ENCODE measurements at places on chromosomes 7 and 10. TPM values are rescaled to one million over a fixed set of nuclear protein-coding genes. Genes with fewer than 3 reads are reported as not detected.

- DNase-seq = no peak
Measured at GRCh38 chr7:70421319-70421718, 710.6 kb upstream of the GALNT17 start.

- no peak for DNase-seq
Measured at GRCh38 chr7:33965183-33965744, 59.9 kb downstream of the BMPER start.

DNA sequence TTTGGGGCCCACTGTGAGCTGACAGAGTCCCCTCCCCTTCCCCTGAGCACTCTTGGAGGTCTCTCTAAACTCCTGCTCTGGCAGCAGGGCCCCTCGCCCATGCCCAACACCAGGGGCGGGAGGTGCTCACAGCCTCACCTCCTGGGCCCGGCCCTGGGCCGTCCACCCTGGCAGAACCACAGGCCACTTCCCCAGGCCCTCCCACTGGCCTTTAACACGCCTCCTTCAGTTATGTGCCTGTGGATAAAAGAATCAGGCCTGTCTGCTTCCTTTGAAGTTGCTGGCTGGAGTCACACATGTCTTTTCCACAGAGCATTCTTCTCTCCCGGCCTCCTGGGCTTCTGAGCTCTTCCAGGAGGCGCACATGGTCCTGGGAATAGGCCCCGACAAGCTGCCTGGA lies 10.2 kb downstream of the MYL10 start:
- DNase-seq = peak; percentile 83

DNA sequence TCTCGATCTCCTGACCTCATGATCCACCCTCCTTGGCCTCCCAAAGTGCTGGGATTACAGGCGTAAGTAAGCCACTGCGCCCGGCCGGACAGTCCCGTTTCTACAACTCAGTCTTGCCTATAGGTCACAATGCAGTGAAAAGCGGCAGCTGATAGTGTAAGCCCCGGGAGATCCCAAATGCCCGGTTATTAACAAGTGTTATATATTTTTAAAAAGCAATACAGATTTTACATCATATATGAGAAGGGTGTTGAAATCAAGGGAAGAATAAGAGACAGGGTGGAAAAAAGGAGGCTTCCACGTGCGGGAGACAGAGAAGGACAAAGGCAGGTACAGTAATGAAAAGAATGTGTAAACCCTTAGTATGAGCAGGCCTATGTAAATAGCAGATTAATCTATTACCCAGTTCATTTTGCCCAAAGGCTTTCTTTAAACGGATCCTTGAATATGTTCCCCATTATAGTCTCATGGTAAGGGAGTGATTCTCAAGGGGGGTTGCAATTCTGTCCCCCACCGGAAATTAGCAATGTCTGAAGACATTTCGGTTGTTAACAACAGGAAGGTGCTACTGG lies 170.8 kb downstream of the PDE1C start:
- DNase-seq = no peak

- peak; percentile 64 for DNase-seq
Measured at GRCh38 chr7:44622342-44623151, 16.1 kb downstream of the OGDH start.

DNA sequence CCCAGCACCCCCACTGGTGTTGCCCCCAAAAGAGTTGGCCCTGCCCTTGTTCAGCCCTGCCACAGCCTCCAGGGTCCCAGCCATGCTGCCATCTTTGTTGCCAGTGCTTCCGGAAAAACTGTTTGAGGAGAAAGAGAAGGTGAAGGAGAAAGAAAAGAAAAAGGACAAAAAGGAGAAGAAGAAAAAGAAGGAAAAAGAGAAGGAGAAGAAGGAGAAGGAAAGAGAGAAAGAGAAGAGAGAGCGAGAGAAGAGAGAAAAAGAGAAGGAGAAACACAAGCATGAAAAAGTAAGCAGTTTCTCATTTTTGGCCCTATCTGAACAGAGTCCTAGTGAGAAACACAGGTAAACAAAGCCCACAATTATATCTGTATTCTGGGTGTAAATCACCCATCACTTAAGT lies 89.0 kb upstream of the GATA3 start:
- no peak for DNase-seq

The STOX1 gene
- 0.96 TPM for total RNA-seq

GRCh38 chr10:44935201-44935965 lies 24.2 kb upstream of the RASSF4 start:
- DNase-seq = peak; percentile 88

The LSM8 gene
- 125 TPM for total RNA-seq

The TAS2R5 gene
- total RNA-seq = not detected

The ASAH2 gene
- 0.39 TPM for total RNA-seq

The OR13A1 gene
- total RNA-seq = not detected

DNA sequence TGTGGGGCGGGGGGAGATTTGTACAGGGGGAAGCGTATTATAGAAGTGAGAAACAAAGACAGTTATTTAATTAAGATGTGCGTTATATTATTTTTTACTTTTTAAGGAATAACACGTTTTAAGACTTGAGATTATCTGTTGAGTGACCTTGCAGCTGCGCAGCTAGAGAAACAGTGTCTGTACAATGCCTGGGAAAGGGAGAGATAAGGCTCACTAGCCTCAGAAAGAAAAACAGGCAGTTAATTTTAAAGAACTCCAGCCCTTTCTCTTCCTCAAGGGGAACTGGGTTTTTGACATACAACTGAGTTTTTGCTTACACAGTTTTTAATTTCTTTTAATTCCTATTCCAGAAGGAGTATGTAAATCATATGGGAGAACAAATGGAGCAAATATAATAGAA lies 50.7 kb downstream of the LMBR1 start:
- no peak for DNase-seq

DNA sequence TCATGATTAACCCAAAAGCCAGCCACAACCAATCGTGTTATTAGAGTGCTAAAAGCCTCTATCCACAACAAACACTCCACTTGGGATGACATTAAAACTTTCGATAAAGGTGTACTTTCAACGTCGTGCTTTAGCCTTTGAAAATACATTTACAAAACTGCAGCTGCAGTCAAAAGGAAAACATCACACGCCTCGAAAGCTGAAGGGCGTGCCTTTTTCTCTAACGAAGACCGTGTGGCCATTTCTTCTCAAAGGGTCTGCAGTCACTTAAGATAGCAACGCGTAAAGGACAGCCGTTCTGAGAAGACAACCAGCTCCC lies 1.1 kb downstream of the ARHGAP12 start:
- DNase-seq = no peak

- no peak for DNase-seq
Measured at GRCh38 chr7:69109246-69109645, 489.0 kb upstream of the AUTS2 start.

- DNase-seq = no peak
Measured at GRCh38 chr7:99123571-99124033, 20.3 kb downstream of the SMURF1 start.

DNA sequence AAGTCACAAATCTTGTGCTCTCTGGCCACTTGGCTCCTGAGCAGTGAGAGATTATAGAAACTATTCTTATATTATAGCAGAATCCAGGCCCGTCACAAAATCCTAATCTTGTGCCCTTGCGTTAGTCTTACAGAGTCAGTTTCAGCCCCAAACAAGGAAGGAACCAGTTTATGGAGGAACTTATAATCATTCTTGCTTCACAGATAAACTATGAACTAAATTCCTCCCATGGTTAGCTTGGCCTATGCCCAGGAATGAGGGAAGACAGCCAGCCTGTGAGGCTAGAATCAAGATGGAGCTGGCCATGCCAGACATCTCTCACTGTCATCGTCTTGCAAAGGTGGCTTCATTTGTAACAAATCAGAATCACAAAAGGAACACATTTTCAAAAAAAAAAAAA lies 199.7 kb upstream of the PITRM1 start:
- no peak for DNase-seq

The ITPRID1 gene
- not detected for total RNA-seq

The NAMPT gene
- 289 TPM for total RNA-seq

GRCh38 chr10:60649485-60650377 lies 128.5 kb upstream of the CDK1 start:
- no peak for DNase-seq

The FAM13C gene
- total RNA-seq = 3.4 TPM

GRCh38 chr7:41637049-41637448 lies 65.8 kb downstream of the INHBA start:
- DNase-seq = peak; percentile 30

The CLCN1 gene
- total RNA-seq = not detected

DNA sequence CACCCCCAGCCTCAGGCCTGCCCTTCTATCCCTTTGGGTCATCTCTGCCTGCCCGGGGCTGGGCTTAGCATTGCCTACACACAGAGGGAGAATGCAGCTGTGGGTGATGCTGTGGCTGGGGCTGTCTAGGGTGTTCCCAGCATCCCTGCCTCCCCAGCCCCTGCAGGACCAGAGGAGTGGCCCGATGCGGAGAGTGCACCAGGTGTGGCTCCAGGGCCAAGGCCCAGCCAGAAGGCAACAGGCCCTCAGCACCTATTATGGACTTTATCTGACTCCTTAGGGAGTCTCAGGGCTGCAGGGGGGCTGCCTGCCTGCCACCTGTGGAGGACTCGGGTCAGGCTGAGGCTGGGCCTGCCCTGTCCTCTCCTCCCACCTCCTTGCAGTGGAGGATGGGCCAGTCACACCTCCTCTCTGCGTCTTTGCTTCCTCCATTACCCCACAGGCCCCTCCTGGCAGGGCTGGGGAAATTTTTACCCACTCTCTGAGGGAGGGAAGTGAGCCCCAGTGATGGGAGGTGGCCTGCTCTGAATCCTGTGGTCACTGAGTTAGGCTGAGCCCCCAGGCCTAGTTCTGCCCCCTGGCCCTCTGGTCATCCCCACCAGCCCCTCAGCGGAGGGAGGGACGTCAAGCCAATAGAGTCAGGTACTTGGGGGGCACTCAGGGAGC lies 92.9 kb upstream of the PCBD1 start:
- no peak for DNase-seq

GRCh38 chr10:89201345-89202032 lies 5.6 kb downstream of the CH25H start:
- DNase-seq = no peak

The CYP3A7 gene
- total RNA-seq = not detected

DNA sequence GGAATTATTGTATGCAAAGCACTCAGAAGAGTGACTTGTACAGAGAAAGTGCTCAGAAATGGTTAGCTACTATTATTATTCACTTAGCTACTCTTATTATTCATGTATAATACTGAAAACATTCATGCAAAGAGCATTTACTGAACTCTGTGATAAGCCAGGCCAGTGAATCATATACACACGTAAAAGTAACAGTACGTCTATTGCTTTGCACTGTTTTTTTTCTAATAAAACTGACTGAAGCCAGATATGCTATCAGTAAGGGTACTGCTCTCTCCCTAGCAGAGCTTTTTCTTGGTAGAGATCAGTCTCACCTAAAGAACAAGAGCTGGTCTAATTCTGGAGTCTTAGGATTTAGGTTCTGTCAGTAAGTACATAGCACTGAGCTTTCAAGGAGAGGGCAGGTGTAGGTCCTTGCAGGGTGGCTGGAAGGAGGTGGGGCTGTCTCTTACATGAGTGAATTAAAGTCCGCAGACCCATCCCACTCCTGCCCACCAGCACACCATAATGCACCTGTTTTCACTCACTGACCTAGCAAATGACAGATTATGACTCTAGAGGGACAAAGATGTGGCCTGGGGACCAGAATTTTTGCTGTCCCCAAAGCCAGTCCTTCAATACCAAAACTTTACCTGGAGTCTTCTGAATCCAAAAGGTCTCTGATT lies 145.9 kb downstream of the ARID5B start:
- no peak for DNase-seq

- DNase-seq = peak; percentile 40
Measured at GRCh38 chr7:139358541-139359365, 941 bp upstream of the LUC7L2 start.

GRCh38 chr10:93319096-93319495 lies 163.0 kb downstream of the MYOF start:
- DNase-seq = no peak

- DNase-seq = no peak
Measured at GRCh38 chr10:122657729-122658128, 41.9 kb downstream of the C10orf120 start.

DNA sequence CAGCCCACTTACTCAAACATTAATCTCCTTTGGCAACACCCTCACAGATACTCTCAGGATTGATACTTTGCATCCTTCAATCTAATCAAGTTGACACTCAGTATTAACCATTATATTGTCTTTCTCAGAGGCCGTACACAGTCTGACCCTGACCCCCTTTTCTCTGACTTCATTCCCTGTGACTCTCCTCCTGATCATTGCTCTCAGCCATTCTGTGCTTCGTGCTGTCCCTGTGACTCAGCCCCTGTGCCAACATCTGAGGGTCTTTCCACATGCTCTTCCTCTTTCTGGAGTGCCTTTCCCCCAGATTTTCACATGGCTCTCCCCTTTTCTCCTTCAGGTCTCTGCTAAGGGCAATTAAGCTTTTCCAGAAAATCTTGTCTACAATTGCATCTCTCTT lies 289.0 kb upstream of the PHYHIPL start:
- DNase-seq = no peak

DNA sequence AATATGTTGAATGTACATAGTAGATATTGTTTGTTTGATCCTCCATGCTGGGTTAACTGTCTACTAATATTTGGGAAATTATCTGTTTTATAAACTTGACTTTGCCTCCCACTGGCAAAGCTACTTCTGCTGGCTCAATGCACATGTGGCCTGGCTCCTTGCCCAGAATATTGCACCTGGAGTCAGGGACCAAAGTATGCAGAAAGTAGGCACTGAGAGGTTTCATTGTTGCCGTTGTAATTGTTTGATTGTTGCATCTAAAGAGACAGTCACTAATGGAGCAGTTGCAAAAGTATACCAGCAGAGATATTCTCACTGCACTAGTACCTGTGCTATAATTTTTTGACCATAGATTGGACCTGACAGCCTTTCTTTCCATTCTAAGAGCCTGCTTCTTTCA lies 137.8 kb upstream of the CNTNAP2 start:
- DNase-seq = peak; percentile 1

DNA sequence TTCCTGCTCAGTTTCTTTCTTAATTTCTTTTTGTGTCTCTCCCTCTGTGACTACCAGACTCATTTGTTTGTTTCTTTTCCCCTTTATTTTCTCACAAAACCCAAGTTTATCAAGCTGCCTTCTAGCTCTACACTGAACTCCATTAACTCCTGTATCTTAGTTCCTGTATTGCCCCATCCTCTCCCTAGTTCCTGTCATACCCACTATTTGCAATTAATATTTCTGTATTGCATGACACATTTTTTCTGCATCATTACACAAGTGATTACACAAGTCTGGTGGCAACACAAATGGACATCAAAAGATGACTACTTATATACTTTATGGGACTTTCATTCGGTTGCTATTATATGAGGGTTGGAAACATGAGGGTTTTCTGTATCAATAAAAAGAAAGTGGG lies 26.9 kb upstream of the OR9A4 start:
- DNase-seq = no peak
